ENCODE measurements at places on chromosomes 5 and 9.

DNA sequence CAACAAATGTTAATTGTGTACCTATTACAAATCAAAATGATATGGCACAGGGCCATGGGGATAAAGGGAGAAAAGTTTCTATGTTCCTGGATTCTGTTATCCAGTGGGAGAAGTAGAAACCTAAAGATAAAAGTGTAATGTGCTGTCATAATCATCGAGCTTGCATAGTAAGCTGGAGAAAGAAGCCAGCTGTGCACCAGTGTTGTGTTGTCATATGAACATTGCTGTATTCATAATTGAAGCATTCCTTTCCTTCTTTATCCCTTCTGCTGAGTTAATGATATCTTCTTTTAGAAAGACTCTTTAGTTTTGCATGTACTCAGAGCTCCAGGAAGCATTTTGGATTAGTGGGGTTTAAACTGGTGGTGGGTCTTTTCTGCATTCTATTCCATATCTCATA, 39.5 kb downstream of the NTRK2 start:
- DNase-seq: no peak

DNA sequence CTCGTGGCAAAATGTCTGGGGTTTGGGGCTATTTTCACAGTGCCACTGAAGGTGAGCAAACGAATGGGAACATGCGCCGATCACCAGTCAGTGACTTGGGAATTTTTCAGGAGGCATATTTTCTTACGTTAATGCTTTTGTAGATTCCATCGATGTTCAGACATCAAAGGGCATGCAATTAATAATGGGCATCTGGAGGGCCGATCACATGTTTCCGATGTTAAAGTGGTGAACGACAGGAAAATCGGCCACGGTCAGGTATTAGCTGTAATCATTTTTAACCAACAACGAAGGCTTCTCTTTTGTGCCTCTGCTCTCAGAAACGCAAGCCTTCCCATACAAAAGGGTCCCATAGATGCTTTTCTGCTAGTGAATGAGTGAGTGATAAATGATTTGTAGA, 155.0 kb upstream of the PITX1 start:
- DNase-seq: no peak

GRCh38 chr9:135857843-135858242, 49.5 kb downstream of the CAMSAP1 start:
- peak; percentile 10 for DNase-seq

GRCh38 chr9:91986248-91986647, 36.2 kb upstream of the ROR2 start:
- peak; percentile 27 for DNase-seq

- no peak for DNase-seq
These were observed 88.5 kb upstream of the TRPM3 start for GRCh38 chr9:71209890-71210289.

DNA sequence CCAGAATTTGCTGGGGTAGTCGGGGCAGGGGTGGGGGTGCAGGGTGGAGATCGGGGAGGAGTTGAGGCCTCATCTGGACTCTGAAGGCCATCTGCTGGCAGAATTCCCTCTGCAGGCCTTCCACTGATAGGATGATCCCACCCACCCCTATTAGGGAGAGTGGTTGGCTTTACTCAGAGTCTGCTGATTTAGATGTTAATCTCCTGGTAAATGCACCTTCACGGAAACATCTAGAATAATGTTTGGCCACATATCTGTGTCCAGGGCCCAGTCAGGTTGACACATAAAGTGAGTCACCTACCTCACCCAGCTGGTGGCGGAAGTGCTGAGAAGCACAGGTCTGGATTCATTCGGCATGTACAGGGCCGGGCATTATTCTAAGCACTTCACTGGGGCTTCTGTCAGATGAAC, 50.0 kb downstream of the DAPK1 start:
- no peak for DNase-seq

- DNase-seq: no peak
These were observed 65.0 kb downstream of the MLLT3 start for GRCh38 chr9:20557285-20557684.

DNA sequence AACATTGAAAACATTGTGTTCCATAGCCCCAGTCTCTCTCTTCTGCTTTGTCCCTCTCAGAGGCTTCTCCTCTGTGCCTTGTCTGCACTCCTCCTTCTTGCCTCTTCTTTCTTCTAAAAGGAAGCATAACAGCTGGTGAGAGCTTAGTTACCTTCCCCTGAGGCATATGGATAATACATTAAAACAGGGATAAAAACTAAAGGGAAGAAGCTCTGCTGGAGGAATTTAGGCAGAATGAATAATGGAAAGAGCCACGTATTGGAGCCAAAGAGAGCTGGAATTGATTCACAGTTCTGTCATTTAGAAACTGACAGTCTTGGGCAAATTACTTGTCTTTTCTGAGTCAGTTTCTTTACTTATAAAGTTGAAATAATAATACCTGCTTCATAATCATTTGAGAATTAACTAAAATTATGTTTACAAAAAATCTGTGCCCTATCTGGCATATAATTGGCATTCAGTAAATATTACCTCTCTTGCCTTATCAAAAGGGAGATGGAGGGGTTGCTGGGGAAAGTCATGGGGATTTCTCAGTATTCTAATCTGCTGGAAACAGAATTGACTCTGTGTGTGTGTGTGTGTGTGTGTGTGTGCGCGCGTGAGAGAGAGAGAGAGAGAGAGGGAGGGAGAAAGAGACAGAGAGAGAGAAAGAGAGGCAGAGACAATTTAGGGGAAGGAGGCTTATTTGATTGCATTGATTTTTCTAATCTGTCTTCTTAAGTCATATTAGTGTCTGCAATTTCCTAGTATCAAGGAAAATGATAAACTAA, 20.2 kb downstream of the ZNF474 start:
- DNase-seq: peak; percentile 47

- no peak for DNase-seq
These were observed 83.0 kb downstream of the MARCHF3 start for GRCh38 chr5:126947146-126948010.

DNA sequence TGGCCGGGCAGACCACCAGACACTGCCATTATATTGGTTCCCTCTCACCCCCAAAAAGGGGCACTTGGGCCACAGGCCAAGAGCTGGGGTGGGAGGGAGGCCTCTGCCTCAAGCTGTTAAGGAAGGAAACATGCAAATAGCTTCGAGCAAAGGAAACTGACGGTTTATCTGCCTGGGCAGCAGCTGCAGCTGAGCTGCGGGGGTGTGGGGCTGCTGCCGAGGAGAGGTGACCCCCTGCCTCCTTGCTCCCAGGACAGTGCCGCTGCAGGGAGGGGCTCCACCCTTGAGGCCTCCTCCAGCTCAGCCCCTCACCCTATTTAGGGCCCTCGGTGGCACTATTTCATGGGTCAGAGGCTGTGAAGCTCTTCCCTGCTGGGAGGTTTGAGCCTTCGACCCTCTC, 789 bp downstream of the DOK3 start:
- no peak for DNase-seq

GRCh38 chr5:132458226-132458560, 32.4 kb downstream of the IRF1 start:
- peak; percentile 80 for DNase-seq

- DNase-seq: peak; percentile 32
These were observed 42.5 kb upstream of the ABCA1 start for GRCh38 chr9:104970271-104970987.

DNA sequence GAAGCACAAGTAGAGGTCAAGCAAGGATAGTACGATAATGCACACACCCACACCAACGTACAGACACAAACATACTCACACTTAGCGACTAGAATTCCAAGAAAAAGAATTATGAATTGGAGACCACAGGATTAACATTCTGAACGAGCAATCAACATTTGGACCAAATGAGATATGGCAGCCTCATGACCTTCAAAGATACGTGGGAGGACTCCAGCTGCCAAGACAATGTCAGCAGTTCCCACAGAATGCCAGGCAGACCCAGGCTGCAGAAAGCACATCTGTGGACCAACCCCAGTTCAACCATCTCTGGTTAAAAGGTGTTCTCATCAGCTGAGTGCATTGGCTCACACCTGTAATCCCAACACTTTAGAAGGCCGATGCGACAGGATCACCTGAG, 187.6 kb upstream of the GRAMD2B start:
- DNase-seq: no peak

GRCh38 chr9:126872516-126872915, 12.1 kb downstream of the ZBTB34 start:
- DNase-seq: no peak

DNA sequence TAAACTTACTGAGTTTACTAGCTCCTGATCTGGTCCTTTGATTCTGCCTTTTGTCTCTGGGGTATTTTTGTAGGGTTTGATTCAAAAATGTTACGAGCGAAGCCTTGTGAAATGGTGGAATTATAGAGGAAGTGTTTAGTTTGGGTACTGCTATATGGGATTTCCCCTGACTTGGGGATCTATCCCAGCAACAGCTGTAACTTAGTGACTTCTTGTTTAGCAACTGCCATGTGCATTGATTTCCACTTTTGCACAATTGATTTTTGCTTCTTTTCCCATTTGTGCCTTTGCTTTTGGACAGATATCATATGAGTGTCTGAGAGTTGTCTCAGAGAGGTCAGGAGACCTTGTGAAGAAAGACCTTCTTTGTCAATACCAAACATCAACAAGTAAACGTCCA, 248.5 kb upstream of the DAP start:
- no peak for DNase-seq

DNA sequence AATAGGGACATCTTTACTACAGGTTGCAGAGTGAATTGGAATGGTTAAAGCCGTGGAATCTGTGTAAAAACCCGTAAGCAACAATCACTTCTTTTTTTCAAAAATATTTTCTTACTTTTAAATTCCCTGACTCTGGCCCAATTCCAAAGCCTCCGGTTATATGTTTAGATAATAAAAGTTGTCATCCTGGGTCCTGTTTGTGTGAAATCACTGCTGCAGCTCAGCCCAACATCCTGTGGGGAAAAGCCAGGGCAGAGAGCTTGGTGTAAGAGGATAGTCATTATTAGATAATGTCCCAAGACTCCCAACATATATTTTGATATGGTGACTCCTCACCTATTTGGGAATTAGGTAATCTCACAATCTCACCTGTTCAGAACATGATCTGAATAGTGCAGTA, 586.0 kb upstream of the BRINP1 start:
- peak; percentile 66 for DNase-seq

DNA sequence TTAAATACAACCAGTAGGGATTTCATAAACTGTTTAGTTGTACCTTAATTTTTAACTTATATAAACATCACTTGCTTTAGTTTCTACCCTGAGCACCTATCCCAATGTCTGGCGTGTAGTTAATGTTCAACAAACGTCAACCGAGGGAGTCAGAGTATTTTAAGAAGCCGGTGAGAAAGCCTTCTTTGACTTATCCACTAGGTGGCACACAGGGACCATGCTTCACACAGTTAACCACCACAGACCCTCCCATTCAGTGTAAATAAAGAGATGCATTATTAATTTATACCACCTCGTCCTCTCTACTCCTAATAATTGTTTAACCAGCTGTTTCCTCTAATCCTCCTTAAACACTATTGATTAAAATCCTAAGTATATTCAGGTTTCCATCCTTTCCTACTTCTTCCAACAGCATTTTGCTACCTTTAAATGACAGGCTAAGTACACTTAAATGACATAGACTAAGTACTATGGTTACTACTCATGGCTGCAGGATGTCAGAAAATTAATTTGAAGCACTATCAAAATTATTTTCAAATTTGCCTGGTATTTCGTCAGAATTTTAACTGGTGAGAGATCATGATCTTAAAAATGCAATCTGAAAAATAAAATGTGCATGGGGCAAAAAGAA, 2.3 kb downstream of the HAPLN1 start:
- DNase-seq: peak; percentile 83

GRCh38 chr5:442335-443238, at the start of gene EXOC3:
Gene EXOC3 (plus strand): TSS chr5:443176. CDS start chr5:446206, 3,030 bp downstream.
- DNase-seq: peak; percentile 89

- DNase-seq: no peak
These were observed 6.1 kb upstream of the STOML2 start for GRCh38 chr9:35108946-35109575.

DNA sequence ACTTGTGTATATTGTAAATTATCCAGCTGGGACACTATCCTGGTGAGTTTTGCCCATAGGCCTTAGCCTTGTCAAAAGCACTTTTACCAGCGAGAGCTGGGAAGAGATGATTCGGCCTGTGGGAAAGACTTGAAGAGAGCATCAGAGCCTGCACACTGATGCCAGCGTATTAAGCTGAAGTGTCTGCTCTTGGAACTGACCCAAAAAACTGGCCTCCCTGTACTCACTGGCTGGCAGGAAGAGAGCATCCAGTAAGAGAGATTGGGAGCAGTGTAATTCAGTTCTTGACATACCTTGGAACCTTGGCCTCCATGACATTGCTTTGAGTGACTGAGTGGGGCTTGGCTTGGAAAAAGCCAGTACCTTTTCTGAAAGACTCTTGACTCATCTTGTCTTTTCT, 73.7 kb downstream of the ZNF462 start:
- no peak for DNase-seq

DNA sequence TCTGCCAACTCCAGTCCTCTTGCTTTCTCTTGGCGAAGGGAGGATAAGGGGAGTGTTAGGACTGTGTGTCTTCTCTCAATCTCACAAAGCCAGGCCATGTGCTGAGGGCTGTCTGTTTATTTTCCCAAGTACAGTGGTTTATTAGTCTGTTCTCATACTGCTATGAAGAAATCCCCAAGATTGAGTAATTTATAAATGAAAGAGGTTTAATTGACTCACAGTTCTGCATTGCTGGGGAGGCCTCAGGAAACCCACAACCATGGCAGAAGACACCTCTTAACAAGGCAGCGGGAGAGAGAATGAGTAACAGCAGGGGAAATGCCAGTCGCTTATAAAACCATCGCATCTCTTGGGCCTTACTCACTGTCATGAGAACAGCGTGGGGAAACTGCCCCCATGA, 36.2 kb upstream of the CKS2 start:
- peak; percentile 95 for DNase-seq

GRCh38 chr9:6506571-6506970, 93.6 kb downstream of the UHRF2 start:
- DNase-seq: peak; percentile 63
